ENCODE measurements at places on chromosomes 6 and 20. TPM values are rescaled to one million over a fixed set of nuclear protein-coding genes. Genes with fewer than 3 reads are reported as not detected.

KCNK15 gene
- total RNA-seq, result 3.3 TPM

SLC17A4 gene
- total RNA-seq, result 4.0 TPM

PNLDC1 gene
- total RNA-seq, result not detected

LPA gene
- total RNA-seq, result 3.6 TPM

LGSN gene
- total RNA-seq, result under 0.01 TPM

WFDC12 gene
- total RNA-seq, result not detected

DNA sequence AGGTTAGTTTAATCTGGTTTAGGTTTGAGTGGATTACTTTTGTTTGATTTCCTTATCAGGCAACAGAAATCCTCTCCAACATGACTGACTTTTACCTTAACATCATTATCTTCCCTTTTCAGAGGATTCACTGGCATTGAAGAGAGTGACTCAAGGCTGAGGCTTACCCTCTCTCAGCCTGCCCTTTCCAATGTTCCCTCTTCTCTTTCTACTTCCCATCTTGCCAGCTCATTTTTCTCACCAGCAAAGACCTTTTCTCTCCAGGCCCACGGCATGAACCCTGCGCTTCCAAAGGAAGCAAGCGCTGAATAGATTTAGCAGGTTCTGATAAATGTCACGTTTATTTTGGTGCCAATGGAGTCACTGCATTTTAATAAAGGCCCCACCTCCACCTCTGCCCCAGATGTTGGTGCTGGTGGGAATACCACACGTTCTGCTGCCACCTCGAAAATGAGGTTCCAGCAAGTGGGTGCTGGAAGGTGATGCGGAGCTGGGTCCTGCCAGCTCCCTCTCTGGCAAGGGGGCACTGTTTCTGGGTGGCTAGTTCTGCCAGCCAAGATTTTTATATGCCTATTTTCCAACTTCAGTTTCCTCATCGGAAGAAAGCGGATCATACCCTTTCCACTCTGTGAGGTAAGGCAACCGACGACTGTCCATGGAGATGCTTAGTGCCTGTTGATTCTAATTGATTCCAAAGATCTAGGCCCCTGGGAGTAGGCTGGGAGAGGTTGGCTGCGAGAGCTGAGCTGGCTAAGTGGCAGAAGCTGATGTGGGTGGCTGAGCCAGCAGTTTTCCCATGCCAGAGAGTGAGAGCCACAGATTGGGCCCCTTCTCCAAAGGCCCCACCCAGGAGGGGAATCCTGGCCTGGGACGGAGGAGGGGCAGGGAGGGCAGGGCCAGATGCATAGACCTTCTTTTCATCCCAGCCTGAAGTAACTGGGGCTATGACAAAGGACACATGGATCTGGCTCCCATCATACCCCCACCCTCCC lies 87.7 kb upstream of the MAFB start:
- H3K27me3 ChIP-seq, result no peaks in the 10 kb centered on the region
- DNase-seq, result peak; percentile 11
- no peaks in the 10 kb centered on the region for H3K4me1 ChIP-seq
- no peak overlapping the region for H3K27ac ChIP-seq

GRCh38 chr20:39974966-39975501 lies 714.0 kb downstream of the MAFB start:
- no peak for DNase-seq
- H3K27me3 ChIP-seq, result no peaks in the 10 kb centered on the region
- no peak overlapping the region for H3K4me3 ChIP-seq
- no peaks in the 10 kb centered on the region for H3K36me3 ChIP-seq
- H3K4me1 ChIP-seq, result no peaks in the 10 kb centered on the region

GRCh38 chr6:24408719-24409410 lies 6.1 kb downstream of the MRS2 start:
- no peak for DNase-seq
- H3K27me3 ChIP-seq, result no peaks in the 10 kb centered on the region
- no peak overlapping the region for H3K27ac ChIP-seq
- peaks cover 6% of the 10 kb centered on the region for H3K4me1 ChIP-seq
- no peak overlapping the region for H3K4me3 ChIP-seq
- peaks cover 13% of the 10 kb centered on the region for H3K36me3 ChIP-seq

- no peaks in the 10 kb centered on the region for H3K27me3 ChIP-seq
- DNase-seq, result no peak
- no peak overlapping the region for H3K27ac ChIP-seq
- no peaks in the 10 kb centered on the region for H3K36me3 ChIP-seq
- no peak overlapping the region for H3K4me3 ChIP-seq
Observed at GRCh38 chr6:158570681-158570962, 10.7 kb downstream of the TMEM181 start.

DNA sequence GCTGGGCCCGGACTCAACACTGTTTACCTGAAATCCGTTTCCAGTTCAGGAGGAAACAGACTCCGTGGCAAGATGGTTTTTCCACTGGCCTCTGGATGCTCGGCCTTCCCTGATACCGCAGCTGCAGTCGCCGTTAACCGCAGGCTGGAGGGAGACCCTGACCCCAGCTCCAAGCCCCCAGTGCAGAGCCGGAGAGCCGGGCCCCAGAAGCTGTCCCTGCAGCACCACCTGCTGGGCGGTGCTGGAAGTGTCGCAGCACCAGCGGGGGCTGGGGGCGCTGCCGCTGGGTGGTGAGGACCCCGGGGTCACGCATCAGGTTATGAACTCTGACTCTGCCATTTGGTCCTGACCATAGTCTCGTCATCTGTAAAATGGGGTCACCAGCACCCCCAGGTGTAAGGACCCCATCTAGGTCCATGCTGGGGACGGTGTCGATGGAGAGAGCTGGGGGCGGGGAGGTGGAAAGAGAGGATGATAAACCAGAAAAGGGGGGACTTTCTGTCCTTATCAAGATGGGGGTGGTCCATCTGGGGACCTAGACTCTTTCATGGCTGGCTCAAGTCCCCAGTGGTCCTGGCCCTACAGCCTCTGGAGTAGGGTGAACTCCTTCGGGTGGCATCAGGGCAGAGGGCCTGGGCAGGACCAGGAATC lies 20.8 kb upstream of the CHRNA4 start:
- no peaks in the 10 kb centered on the region for H3K36me3 ChIP-seq
- no peak overlapping the region for H3K27ac ChIP-seq
- H3K4me3 ChIP-seq, result no peak overlapping the region

DNA sequence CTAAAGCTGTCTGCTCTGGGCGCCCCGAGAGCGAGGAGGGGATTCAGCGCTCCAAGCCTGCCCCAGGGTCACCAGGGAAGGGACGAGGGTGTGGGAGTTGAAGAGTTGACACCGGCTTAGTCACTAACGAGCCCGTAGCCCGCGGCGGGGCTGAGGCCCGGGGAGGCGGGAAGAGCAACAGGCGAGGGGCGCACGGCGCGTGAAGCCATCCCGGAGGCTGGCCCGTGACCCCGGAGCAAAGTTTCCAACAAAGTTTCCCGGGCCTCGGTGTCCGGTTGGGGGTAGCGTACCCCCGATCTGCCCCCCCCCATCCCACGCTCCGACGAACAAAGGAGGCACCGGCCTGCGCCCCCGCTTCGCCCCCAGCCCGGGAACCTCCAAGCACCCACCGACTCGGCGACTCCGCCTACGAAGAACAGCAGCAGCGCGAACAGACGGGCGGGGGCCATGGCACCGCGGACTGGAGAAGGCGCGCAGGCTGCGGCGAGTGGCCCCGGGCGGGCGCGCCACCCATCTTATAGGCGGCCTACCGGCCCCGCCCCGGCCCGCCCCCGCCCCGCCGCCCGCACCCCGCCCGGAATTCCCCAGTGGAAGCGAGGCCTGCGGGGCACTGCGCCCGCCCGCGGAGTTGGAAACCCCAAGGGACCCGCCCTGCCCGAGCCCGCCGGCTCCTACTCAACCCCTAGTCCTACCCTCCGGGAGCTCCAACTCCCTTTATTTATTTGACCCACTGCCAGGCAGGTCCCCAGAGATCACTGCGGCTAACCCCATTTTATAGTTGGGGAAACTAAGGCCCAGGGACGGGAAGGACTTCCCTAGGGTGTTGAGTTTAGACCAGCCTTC lies at the start of gene SDC4:
Gene SDC4, minus strand, starts transcription at position 489 of the 843 bp plus-strand sequence. Its CDS starts 40 bp downstream, at position 449.
- no peaks in the 10 kb centered on the region for H3K27me3 ChIP-seq
- H3K27ac ChIP-seq, result peak within 1 kb of the TSS; percentile 91
- H3K4me1 ChIP-seq, result peaks cover 42% of the 10 kb centered on the region

- H3K4me3 ChIP-seq, result no peak overlapping the region
- H3K27ac ChIP-seq, result no peak overlapping the region
- H3K4me1 ChIP-seq, result no peaks in the 10 kb centered on the region
- no peaks in the 10 kb centered on the region for H3K36me3 ChIP-seq
Observed at GRCh38 chr20:63134201-63134612, 81.7 kb downstream of the YTHDF1 start.

All from body of pancreas (tissue), 4 donors.